ENCODE measurements at places on chromosomes 12 and 14.

DNA sequence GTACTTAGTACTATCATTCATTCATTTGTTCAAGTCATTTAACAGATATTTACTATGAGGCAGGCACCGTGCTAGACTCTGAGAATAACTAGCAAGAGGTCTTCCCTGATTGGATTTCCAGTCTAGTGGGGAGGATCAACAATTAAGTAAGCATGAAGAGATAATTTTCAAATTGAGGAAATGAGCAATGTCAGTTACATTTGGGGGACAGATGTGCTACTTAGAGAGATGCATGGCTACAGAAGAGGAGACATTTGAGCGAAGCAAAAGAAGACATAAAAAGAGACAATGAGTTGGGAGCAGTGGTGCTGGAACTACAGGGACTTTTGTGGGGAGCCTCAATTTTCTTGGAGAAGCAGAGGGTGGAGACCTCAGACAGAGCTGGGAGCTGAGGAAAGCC, 7.7 kb downstream of the KCNA5 start:
- DNase-seq, result no peak

DNA sequence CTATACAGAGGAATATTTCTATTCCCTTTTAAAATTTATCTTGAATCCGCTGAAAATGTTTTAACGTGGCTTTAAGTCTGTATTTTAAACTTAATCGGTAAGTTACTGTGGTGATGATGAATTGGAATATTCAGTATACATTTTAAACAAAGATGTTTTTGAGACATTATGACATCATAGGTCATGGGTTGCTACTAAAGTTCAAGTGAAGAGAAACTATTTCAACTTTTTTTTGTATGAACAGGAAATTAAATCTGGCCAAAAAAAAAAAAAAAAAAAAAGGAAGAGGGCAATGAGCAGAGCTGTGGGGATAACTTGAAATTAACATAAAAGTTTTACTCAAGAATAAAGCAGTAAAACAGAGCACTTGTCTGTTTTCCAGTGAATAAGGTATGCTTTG, 109.0 kb downstream of the PLEKHA5 start:
- no peak for DNase-seq

- DNase-seq, result no peak
Measured at GRCh38 chr12:76244300-76244699, 103.9 kb downstream of the BBS10 start.

GRCh38 chr14:102015771-102016170, 51.4 kb downstream of the DYNC1H1 start:
- no peak for DNase-seq

DNA sequence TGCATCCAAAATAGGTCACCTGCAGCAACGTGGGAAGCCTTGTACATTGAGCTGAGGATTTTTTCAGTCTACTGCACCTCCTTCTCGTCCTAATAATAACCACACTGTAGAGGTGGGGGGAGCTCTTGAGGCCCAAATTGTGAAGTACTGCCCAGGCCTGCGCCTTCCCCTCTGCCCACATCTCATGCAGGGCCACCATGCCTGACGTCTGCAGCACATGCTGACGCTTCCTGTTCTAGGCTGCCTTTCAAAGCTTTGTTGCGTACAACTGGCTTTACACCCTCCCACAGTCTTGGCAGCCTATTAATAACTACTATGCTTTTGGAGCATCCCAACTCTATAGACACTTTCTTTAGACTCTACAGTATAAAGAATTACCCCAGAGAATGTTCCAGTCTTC, 26.5 kb upstream of the TTC7B start:
- DNase-seq, result peak; percentile 33

DNA sequence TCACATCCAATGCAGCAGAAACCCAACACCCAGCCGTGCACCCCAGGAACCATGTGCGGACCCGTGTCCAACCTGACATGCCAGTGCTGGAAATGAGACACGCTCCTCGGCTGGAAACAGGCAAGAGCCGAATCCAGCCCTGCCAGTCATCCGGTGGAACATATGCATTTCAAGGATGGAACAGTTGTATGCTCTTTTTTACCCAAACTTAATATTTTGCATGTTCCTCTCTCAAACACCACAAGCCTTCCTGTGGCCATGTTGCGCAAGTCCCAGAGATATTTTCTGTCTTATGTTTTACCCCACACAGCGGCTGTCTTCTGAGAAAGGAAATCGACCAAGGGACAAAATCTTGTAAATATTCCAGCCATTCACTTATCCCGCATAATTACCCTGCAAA, 196.9 kb downstream of the BCL11B start:
- DNase-seq, result no peak

DNA sequence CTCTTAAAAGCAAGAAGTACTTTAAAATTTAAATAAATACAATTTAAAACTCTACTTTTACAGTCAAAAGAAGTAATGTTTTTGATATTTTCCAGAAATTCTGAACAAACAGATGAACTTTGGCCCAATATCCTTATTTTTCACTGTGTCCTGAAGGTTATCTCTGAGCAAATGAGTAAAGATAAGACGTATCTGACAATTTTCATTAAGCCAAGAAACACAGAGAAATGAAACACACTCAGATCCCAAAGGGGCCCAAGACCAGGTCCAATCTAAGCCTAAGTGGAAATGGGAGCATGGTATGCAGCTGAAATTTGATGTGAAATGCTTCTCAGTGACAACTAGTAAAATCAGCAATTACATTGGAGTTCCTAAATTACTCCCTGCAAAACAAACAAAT, 105.6 kb upstream of the COCH start:
- no peak for DNase-seq

- DNase-seq, result no peak
Measured at GRCh38 chr14:42715316-42715715, 1108.6 kb downstream of the LRFN5 start.

DNA sequence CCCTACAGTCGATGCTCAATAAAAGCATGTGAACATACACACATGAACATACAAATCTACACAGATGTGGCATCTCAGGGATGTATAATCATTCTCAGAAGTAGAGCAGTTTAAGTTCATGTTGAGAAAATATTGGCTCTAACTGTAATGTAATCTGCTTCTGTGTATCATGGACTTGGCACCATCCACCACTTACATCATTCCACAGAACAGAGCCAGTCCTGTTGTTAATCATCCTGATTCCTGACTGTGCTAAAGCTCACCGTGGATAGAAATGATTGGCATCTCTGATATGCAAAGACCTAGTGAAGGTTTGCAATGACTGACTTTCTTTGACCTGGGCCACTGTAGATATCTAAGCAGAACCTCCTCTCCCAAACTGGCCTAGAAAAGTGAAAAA, 1141.3 kb downstream of the BCL11B start:
- no peak for DNase-seq

DNA sequence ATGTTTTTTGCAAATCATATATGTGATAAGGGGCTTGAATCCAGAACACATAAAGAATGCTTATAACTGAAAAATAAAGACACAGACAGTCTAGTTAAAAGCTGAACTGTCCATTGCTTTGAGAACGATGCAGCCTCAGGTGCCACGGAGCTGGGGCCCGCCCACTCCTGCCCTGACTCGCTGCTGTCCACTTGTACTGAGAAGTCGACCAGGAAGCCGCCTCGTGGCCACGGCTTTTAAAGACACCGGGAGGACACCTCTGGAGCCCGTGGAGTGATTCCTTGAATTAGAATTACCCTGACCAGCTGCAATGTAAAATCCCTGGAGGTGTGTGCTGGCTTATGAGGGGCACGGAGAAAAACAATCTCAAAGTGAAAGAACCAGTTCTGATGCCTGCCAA, 23.9 kb upstream of the TEX22 start:
- DNase-seq, result no peak

GRCh38 chr12:96121271-96121711, 72.9 kb upstream of the ELK3 start:
- no peak for DNase-seq

DNA sequence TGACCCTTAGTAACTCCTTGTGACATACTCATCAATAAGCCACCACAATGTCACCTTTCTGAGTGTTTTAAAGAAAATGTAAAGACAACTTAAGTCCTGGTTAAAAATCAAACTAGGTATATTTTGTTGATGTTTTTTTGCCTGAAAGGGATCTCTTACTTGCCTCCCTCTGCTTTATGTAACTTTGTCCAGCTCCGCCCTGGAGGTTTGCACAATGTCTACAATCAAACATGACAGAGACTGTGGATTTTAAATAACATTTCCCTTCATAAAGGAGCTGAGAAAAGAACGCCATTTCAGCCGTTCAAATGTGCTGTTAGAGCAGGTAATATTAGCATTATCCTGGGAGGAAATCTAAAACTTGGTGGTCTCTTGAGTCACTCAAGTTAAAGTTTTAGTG, 613.9 kb downstream of the SOX5 start:
- DNase-seq, result no peak

GRCh38 chr14:104694991-104695659, 5.7 kb downstream of the INF2 start:
- DNase-seq, result no peak

DNA sequence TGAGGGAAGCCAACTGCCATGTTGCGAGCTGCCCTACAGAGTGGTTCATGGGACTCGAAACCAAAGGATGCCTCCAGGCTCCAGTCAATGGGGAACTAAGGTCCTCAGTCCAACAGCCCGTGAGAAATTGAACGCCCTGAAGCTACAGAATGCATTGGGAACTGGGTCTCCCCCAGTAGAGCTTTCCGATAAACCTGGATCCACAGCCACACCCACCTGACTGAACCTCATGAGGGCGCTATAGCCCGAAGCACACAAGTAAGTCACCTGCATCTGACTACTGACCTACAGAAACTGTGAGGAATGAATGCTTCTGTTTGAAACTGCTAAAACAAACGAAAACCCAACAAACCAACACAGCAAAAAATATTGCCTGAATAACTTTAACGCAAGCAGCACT, 1297.7 kb downstream of the AACS start:
- DNase-seq, result no peak

DNA sequence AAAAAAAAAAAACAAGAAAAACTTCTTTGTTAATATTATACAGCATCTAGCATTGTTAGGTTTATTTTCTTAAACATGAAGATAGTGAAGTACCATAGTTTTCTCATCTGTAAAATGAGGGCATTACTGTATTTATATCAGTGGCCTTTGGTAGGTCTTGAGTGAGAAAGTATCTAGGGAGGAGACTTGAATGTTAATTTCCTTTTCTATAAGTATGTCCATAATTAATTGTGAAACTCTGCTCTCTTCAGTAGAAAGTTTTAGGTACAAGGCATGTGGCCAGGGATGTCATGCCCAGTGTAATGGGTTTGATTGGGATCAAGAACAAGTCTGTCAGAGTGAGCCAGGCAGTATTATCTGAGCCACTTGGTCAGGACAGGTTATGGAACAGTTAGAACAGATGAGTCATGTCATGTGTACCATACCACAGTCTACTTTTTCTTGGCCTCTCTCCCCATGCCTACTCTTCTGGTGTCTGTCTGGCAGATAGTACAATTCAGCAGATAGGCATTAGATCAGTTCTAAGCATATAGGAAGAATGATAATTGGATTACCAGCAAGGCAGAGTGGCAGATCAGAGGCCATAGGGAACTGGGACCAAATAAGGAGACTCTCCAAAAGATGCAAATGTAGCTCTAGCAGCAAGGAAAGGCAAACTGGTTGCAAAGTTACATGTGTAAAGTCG, 30.4 kb downstream of the FBXO34 start:
- no peak for DNase-seq

- no peak for DNase-seq
Measured at GRCh38 chr12:79939728-79940310, 4.9 kb upstream of the PPP1R12A start.

DNA sequence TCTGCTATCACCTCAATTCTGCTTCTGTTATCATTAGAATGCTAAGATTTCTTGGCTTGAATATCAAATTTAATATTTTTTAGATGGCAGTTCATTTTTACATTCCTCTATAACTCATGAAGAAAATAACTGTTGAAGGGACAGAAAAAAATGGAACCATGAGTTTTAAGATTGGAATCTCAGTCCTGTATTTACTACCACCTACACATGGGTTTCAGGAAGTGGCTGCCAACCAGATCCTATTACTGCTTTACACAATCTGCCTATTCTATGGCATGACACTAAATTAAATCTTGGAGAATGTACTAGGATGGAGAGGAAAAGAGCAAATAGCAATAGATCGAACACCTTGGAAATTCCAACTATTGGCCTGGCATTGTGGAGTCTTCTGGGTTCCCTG, 140.8 kb downstream of the DUSP6 start:
- DNase-seq, result no peak

DNA sequence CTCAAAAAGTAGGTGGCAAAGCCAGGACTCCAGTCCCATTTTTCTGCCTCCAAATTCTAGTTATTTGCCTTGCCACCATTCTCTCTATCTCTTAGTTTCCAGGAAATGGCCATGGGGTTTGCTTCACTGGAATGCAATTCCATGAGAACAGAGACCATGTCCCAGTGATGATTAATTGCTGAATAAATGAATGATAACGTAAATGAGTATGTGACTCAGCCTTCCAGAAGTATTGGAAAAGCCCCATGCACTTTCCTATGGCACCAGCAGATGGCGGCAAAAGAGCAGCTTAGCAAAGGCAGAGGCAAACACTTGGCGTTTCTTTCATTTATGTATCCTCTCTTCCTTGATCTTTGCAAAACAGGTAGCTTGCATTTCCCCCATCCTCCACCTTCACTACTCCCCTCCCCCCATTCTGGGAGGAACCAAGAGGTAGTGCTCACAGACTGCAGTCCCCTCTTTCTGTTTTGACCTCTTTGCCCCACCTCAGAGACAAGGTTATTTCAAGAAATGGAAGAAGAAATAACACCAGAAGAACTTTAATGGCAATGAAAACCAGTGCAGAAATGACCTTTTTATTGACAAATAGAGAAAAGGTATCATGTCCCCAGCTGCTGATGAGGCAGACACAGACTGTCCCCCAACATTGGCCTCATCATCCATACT, 21.3 kb downstream of the TBX3 start:
- DNase-seq, result peak; percentile 51

DNA sequence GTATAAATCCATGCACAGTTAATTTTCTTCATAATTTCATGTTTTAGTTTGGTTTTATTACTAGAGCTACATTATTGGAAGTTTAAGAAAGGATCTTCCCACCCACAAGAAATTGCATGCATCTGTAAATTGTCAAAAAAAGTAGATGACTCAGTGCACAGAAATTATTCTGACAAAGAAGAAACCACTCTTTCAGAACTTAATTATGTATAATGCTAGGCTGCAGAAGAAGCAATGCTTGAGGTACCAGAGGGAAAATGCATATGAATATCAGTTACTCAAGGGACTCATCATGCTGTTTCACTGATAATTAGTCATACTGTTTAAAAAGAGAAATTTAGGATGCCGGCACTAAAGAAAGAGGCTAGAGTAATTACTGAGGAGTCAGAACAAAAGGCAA, 147.0 kb downstream of the SLC16A7 start:
- DNase-seq, result no peak
